Fibroblast of skin of right quadriceps (primary cell): ENCODE measurements at places on chromosomes 3 and 15.

GRCh38 chr15:96184297-96184696, 146.2 kb upstream of the NR2F2 start:
- no peak for DNase-seq

- DNase-seq, result no peak
Observed at GRCh38 chr3:111923095-111923771, 55.6 kb upstream of the ABHD10 start.

DNA sequence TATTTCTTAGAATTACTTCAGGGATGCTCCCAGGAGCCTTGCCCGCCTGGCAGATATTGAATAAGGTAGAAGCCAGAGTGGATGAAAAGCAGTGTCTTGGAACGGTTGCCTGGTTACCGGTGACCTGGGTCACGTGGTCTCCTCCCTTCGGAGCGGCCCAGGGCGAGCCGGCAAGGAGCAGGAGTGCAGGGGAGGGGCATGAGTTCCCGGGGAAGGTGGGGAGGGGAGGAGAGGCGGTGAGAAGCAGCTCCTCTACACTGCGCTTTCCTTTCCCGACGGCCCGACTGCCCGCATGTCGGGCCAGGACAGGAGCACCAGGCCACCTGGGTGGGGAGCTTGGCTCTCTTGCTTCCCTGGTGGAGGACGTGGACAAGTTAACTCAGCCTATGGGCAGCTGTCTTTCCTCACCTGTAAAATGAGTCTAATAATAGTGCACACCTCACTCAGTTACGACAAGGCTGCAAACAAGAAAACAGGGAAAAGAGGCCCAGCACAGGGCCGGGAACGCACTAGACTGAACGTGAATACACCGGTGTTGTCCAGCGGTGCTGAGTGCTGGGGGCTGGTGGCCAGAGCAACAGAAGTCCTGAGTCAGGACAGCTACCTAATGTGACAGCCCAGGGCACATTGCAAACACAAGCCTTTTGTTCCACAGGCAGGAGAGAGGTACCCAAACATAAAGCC, 198.3 kb downstream of the ADAMTS9 start:
- peak; percentile 7 for DNase-seq

DNA sequence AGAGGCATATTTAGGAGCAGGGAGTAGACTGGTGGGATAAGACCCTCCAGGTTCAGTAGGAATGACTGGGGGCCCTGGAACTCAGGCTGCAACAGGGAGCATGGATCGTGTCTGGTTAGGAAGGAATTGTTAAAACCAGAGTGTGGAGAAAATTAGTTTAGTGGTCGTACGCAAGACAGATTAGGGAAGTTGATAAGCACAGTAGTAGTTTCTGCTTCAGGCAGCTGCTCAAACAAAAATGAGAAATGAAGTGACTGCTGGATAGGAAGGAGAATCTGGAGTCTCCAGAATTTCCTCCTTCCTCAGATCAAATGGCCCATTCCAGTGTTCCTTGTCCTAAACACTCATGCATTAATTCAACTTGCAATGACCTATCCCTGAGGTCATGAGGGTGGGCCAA, 11.2 kb downstream of the MYD88 start:
- DNase-seq, result no peak

GRCh38 chr3:41064526-41064925, 134.8 kb upstream of the CTNNB1 start:
- DNase-seq, result no peak

GRCh38 chr15:79314811-79315210, 3.9 kb downstream of the TMED3 start:
- DNase-seq, result no peak
